ENCODE measurements at places on chromosomes 13 and 19.

GRCh38 chr19:54439174-54439851 lies 9.7 kb upstream of the LENG8 start:
- DNase-seq, result peak; percentile 17

DNA sequence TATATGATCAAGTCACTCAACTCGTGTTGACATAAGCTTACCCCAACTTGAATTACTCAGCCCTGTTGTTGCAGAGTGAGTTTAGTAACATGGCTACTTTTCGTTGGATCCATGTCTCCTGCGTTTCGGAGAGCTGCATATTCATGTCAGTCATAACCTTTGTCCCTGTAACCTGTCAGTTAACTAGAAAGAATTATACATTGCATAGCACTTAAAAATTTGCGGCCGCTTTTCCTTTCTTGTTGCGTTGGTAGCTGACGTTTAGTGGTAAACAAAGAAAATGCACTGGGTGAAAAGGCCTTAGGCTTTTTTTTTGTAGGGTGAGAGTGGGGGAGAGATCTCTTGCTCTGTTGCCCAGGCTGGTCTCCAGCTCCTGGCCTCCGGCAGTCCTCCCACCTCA lies 14.2 kb downstream of the ZNF507 start:
- no peak for DNase-seq

- DNase-seq, result no peak
Measured at GRCh38 chr13:101730420-101731000, 278.0 kb downstream of the ITGBL1 start.

- peak; percentile 84 for DNase-seq
Measured at GRCh38 chr19:39398297-39398864, 7.2 kb downstream of the MED29 start.

DNA sequence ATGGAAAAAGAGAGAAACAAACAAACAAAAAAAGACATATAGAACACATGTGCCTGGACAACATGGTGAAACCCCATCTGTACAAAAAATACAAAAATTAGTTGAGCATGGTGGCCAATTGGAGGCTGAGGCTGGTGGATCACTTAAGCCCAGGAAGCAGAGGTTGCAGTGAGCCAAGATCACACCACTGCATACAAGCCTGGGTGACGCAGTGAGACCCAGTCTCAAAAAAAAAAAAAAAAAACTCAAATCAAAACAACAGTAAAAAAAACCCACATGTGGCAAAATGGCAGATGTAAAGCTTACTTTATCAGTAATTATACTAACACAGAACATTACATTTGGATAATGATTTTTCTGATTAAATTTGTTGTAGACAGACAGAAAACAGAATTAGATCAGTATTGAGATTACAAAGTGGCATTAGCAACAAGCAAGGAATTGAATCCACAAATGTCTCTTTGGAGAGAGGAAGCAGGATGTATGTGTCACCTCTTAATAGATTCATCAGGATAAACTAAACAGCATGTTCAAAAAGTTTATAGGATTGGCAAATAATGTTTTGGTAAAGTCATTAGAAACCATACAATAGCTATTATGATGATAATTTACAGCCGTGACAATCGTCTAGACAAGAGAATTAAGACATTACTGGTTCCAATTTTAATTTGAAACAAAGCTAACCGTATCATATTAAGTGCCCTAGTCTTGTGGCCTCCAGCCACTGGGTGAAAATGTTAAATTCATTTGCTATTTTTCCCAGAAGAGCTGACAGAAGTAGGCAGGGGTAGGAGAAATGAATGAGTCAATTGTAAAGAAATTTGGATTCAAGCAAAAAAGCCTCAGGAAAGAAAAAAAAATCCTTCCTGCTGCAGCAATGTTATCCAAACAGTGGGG lies 206.0 kb downstream of the FGF14 start:
- DNase-seq, result no peak

DNA sequence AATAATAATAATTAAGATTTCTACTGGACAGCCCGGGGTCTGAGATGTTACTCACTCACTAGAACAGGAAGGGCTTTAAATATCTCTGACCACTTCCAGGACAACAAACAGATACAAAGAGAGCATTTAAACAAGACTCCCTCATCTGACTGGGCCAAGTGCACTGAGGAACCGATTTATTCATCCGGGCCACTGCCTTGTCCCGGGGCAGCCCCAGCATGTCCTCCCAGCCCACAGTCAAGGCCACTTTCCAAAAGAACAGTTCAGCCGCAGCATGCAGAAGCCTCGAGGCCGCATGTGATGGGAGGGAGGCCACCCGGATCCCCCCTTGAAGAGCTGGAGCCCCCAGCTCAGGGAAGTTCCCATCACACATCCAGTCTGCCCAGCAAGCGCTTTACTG lies 30.5 kb downstream of the MLLT1 start:
- DNase-seq, result no peak

DNA sequence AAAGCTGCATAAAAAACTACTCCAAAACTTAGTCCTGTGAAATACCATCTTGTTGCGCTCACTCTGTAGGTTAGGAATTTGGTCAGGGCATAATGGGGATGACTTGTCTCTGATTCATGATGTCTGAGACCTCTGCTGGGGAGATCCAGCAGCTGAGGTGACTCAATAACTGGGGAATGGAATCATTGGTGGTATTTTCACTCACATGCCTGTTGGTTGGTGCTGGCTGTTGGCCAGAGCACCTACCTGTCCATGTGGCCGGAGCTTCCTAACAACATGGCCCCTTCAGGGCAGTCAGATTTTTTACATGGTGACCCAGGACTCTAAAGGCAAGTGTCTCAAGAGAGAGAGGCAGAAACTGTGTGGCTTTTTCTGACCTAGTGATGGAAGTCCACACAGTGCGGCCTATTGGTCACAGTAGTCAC lies 7.4 kb upstream of the ESD start:
- DNase-seq, result peak; percentile 46

DNA sequence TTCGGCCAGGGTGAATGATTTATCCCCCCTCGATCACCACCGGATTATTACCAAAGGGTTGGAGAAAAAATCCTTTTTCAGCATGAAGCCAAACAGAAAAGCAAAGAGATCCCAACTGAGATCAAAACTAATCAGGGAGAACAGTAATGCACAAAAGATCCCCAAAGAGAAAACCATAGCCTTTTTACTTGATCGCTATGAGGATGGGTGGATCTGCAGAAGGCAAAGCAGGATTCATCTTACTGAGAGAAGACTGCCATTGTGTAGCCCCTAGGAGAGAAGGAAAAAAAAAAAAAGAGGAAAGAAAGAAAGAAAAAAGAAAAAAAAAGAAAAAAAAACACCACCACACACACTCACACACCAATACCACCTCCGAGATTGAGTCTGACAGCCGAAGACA lies at the start of gene FGF14:
Gene FGF14 (minus strand): TSS at position 283 of the 400 bp plus-strand sequence.
- no peak for DNase-seq

- no peak for DNase-seq
Measured at GRCh38 chr13:43364210-43365038, 341.0 kb downstream of the DNAJC15 start.

GRCh38 chr13:76848596-76848995 lies 37.6 kb downstream of the KCTD12 start:
- peak; percentile 35 for DNase-seq

GRCh38 chr19:58544591-58545285 lies 874 bp downstream of the TRIM28 start:
- DNase-seq, result no peak

GRCh38 chr13:51067210-51067701 lies 43.8 kb downstream of the C13orf42 start:
- no peak for DNase-seq

GRCh38 chr13:59111751-59112171 lies 1052.0 kb downstream of the DIAPH3 start:
- no peak for DNase-seq

DNA sequence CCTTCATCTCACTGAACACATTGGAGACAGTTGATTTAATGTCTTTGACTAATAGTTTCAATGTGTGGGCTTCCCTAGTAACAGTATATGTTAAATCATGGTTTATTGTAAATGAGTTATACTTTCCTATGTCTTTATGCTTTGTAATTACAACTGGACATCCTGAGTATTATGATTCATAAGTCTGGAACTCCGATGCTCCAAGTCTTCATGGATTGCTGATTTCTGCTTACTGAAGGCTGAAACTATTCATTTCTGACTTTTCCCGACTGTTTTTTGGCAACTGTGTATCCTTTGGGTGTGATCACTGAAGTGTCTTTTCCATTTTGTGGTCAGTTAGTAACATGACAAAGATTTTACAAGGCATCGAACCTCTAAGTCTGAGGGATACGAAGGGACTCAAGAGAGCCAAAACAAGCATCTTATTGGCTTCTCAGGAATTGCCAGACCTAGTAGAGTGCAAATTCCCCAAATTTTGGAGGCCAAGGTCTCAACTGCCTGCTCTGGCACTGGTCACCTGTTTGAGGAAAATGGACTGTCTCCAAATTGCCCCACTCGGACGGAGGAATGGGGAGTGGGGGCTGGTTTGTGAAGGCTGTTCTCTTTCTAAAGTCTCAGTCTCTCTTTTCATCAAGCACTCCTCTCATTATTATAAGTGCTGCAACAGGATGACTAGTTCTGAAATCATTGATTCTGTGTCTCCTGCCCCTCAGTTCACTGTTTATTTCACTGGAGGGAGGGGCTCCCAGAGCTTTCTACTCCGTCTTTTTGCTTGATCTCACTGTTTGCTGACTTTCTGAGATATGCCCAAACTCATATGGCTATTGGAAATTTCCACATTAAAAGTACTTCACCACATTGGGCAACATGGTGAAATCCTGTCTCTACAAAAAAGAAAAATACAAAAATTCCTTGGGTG lies 20.2 kb upstream of the CD70 start:
- peak; percentile 94 for DNase-seq

DNA sequence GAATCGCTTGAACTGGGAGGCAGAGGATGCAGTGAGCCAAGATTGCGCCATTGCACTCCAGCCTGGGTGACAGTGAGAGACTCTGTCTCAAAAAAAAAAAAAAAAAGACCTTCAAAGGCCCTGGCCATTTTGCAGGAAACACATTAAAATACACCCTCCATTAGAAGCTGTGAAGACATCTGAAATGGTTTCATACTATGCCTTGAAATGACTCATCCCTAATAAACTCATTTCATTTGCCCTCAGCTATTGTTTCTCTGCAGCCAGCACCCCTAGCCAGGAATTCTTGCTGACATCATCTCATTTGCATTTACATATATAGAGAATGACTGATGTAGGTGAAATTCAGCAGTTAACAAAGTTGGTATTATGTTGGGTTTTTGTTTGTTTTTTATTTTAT lies 8.7 kb downstream of the EML2 start:
- peak; percentile 64 for DNase-seq

DNA sequence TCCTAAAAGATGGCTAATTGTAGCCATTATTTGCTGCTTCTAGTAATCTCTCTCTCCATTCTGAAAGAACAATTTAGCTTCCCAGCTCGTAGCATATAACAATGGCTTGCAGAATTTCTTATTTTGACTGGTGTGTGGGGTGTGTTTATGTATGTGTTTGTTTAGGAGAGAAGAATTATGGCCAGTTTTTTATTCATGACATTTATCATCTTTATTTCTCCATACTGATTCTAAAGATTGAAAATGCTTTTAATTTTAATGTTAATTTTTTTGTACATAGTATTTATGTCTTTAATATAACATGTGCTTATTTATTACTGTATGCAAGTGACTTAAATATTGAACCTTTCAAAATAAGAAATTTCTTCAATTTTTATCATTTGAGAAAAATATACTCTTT lies 115.8 kb upstream of the TMTC4 start:
- DNase-seq, result no peak

Measured in fibroblast of the conjunctiva (primary cell).